ENCODE measurements at places on chromosomes 4 and X.

DNA sequence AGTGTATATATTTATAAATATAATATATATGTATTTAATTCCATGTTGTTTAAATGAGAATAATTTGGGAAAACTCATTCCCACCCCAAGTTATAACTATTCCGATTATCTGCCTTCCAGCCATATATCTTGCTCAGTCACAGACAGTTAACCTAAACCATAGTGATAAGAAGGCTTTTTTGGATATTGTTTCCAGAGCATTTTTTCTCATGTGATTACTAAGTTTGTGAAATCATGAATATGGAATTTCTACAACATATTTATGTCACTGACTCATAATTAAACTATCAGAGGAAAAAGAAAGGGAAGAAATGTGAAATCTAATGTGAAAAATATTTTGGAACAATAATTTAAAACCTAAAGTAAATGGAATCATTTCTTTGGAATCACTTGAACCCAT is 1163.5 kb upstream of the PABPC4L start:
- DNase-seq: no peak

DNA sequence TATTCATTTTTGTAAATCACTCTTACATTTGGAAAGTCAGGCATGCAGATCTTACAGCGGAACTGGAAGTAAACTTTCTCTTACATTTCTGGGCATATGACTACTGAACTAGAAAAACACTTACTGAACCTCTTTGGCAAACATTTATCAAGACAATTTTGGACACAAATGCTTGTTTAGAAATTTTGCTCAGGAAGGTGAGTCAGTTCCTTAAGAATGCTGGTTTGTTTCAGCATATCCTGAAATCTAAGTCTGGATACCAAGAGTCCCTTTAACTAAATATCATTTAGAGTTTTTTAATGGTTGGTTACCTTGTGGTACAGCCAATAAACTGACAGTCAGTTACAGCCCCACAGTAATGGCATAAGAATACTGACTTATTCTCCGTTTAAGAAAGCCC is 15.0 kb downstream of the SHISA3 start:
- DNase-seq: no peak

- no peak for DNase-seq
These were observed 77.9 kb downstream of the CBR4 start for GRCh38 chr4:168932138-168932537.

DNA sequence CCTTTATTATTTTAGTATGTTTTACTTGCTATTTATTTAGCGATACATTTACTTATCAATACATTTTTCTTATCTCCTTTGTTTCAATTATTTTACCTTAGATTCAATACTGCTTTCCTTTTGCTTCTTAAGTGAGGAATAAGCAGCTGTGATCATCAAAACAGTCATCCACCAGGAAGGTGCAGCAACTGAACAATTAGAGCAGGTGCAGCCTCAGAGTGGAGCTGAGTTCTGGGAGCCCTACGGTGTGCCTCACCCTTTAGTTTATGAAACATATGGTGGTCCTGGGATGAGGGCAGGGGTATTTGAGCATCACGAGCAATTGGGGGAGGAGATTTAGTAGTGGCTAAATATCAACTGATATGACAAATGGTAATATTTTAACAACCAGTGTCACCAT is 111.0 kb downstream of the FRYL start:
- no peak for DNase-seq

DNA sequence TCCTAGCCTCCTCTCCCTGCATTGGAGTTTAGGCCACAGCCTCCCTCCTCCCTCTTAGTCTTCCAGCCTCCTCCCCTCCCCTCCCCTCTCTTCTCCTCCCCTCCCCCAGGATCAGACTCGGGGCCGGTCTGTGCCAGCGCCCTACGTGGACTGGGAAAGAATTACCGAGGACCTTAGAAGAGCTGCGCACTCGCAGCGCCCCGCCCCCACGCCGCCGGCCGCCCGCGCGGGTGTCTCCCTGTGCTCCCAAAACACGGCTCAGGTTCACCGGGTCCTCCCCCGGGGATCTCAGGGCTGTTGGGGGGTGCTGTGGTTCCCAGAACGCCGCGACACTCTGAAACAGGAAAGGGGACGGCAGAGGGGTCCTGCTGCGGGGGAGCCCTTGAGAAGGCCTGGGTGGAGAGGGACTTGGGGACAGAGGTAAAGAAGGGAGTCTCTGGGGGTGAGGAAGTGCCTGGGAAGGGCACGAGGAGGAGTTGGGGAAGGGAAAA is 122.3 kb upstream of the TBL1X start:
- peak; percentile 77 for DNase-seq

- no peak for DNase-seq
These were observed 69.3 kb downstream of the BMP2K start for GRCh38 chr4:78845472-78845871.

DNA sequence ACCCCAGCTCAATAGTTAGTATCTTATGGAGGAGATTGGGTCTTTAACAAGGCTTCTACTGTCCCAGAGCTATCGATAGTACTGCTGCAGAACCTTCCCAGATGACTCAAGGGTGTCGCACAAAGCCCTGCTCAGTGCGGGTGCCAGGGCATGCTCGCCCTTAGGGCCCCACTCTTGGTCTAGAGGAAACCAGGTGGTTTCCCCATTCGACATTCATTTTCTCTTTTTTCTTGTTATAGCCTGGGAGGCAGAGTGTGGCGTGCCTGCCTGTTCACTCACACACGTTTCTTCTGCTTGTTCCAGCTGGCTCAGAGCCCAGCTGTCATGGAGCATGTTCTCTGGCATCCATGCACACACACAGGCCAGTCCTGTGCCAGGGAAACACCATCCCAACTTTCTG is 144.5 kb downstream of the SMIM20 start:
- no peak for DNase-seq

GRCh38 chrX:111100191-111100590 is 4.2 kb downstream of the PAK3 start:
- DNase-seq: peak; percentile 24

- DNase-seq: no peak
These were observed 8.0 kb upstream of the NAT8L start for GRCh38 chr4:2051086-2051485.

DNA sequence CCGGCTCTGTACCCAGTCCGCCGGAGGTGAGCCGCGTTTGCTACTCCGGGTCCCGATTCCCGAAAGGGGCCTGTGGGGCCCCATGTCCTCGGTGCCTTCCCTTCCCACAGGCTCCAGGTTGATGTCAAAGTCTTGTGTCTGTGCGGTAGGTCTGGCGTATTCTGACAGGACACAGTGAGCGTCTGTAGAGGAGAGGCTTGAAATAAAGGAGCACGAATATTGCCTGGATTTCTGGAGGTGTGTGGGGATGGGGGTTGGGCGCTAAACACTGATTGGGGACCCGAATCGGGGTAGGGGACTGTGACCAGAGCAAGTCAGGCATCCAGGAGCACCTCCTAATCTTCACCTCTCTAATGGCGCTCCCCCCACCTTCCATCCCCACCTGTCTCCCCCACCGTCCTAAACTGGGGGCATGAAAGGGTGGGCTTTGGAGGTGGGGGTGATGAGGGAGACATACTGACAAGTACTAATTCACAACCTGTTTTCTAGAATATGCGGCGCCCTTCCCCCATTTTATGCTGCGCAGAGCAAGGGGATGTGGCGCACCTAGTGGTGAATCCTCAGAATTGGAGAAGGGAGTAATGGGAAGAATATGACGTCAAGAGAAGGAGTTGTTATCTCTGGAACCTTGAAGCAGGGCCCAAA is 855 bp downstream of the GPRASP2 start:
- DNase-seq: peak; percentile 44

GRCh38 chr4:56416349-56416748 is 19.1 kb downstream of the PPAT start:
- DNase-seq: no peak

DNA sequence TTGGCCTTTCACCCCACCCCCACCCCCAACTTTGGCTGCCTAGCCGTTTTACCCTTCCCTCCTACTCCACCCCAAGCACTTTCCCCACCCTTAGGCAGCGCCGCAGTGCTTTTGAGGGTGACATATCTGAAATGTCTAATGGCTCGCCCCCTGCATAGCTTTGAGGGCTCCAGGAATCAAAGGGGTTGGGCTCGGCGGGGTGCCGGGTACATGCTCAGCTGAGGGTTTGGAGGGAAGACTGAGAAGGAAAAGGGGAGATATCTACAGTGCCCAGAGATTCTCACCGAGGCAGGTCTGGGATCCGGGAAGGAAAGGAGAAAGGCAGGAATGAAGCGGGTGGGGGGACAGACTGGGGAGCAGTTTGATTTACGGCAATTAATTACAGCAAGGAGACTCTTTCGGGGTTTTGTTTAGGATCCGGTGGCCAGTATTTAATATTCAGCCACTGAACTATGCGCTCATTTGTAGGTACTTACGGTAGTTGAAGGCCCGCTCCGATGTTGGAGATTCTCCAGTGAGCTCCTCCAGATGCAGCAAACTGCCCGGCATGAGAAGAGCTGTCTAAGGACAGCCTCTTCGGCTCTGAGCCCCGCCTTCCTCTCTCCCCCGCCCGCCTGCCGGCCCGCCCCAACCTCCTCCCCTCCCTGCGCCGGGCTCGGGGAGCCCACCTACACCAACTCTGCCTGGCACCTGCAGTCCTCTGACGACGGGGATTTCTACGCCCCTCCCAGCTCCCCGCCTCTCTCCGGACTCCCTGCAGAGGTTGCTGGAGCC is at the start of gene IGSF1:
TSS of gene IGSF1 (minus strand) at position 569 of the 774 bp plus-strand sequence. CDS start 2,632 bp downstream, outside the sequence.
- peak; percentile 31 for DNase-seq

DNA sequence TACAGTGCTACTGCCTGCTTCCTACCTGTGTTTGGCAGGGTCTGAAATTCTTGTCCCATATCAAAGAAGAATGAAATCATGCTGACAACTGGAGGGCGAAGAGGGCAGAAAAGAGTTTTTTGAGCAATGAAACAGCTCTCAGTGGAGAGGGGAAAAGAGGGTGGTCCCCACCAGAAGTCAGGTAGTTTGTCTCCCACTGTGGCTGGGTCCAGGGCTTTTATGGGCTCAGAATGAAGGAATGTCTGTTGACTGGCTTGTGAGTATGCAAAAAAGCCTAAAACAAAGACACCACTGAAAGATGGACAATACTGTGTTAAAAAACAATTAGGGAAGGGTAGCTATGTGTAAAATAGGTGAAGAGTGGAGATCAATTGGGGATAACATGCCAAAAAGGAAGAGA is 115.0 kb downstream of the ADAM29 start:
- no peak for DNase-seq

DNA sequence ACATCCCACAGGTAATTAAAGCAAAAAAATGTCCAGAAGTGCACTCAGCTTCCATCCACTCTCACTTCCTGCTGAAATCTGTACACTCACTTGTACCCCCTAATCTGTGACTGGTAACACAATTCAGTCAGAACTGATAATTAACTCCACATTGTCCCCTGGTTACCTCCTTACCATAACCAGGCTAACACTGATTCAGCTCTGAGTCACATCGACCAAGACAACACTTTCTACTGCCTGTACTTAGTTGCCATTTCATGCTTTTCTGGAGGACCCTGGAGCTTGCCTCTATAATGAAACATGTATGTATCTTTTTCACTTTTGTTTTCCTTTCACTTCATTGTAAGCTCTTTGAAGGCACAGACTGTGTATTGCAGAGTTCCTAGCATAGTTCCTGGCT is 130.9 kb upstream of the GABRG1 start:
- DNase-seq: no peak

DNA sequence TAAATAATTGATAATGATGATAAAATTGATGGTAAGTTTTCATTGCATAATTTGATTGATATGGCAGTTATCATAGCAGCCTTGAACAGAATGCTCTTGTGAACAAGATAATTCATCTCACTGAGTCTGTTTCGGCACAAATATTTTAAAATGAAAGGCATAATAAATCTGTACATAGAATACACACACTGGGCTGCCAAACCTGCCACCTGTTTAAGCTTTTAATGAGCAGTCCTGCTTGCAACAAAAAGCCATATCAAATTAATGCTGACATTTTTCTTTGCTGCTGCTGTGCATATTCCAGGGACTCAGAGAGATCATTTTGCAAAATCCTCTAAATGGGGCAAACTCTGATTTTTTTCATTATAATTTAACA is 201.1 kb downstream of the ARHGAP24 start:
- DNase-seq: no peak

DNA sequence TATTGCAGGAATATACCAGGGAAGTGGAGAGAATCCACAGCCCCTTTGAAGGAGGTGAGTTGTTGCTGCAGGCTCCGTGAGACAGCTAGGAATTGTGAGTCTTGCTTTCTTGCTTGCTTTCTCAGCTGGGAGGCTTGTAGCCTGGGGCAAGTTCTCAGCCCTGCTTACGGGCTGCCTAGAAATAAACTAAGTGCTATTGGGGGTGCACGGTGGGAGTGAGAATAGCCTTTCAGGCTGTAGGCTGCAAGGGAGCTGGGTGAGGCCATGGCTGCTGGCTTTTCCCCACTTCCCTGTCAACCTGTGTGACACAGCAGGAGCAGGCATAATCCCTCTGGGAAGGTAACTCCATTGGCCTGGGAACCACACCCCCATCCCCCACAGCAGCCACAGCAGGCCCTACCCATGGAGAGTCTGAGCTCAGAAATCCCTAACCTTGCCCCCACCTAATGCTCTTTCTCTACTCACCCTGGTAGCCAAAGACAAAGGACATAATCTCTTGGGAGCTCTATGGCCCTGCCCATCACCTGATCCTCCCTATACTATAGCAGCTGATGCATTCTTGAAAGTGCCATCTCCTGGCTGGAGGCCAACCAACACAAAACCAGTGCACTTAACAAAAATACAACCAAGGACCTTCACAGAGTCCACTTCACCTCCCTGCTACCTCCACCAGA is 113.0 kb downstream of the MMRN1 start:
- no peak for DNase-seq

DNA sequence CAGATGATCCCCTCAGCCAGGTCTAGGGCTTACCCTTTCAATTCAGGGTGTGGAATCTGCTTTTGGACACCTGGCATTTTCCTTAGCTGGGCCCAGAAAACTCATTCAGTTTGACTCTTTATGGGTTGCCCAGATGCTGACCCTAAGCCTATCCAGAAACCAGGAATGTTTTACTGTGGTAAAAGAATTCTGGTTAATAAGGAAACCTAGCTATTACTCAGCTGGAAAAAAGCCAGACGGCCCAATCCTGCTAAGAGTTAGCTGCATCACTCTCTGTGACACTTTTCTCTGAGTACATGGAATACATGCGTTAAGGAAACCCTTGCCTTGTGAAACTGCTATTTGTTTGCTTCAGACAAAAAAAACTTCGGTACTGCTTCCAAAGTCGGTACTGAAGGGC is 28.0 kb downstream of the ING2 start:
- no peak for DNase-seq

- no peak for DNase-seq
These were observed 4.5 kb downstream of the MSN start for GRCh38 chrX:65671966-65672365.

DNA sequence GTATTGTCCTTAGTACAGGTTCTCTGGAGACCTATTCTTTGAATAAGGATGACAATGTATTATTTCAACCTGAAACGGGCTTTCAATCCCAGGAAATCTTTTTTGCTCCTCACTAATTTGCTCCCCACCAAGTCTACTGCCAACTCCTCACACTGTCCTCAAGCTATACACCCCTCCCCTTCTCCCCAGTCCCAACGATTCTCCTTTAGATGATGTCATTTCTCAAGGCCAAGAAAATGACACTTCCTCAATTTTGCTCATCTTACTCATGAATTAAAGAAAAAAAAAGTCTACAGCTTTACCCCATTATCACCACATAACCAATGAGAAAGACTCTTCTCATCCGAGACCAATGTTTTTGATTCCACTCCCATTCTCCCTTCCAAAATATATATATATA is 20.6 kb downstream of the AP1S2 start:
- DNase-seq: no peak

GRCh38 chr4:20787940-20788665 is 87.8 kb downstream of the PACRGL start:
- no peak for DNase-seq

GRCh38 chr4:10009861-10010500 is 11.3 kb downstream of the SLC2A9 start:
- DNase-seq: no peak

Measured in BE2C (cell line).